ENCODE measurements at places on chromosomes 4 and X.

DNA sequence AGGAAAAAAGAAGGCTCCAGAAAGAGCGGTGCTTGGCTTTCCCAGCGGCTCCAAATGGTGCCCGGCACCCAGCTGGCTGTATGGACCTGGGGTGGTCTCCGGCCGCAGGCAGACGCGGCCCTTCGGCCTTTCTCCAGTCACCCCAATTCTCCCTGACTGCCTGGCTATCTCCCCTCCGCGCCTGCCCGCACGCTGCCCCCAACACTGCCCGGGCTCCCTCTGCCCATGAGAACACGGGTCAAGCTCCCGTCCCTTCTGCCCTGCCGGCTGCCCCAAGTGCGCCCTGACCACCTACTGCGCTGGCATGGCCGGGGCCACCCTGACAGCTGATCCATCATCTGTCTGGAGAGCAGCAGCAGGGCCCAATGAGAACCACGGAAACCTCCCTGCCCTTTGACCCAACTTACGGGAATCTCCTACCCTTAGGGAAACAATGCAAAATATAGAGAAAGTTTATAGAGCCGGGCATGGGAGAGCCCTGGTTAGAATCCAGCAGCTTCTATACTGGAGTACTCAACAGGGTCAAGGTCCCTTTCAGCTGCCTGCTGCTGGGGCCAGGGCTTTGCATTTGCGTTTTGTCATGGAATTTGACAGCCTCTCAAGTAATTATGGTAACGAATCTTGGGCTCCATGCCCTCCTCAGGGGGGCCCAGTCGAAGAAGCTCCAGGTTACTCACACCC is 1.2 kb upstream of the FAM3A start:
- no peak for DNase-seq

DNA sequence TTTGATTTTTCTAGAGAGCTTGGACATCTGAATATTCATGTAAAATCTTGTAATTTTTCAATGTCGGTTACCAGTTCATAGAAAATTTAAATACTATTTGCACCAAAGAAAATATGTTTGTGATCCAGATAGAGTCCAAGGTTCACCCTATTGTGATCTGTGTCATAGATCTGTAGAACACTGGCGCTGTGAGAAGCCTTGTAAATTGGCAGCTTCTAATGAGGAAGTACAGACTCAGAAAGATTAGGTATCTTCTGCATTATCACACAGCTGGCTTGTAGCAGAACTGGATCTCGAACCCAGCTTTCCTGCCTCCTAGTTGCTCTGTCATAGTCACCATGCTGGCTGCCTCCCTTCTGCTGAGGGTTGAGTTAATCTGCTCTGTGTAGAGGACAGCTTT is 106.5 kb upstream of the PAK3 start:
- no peak for DNase-seq

GRCh38 chr4:52984462-52984881 is 122.4 kb downstream of the RASL11B start:
- no peak for DNase-seq

DNA sequence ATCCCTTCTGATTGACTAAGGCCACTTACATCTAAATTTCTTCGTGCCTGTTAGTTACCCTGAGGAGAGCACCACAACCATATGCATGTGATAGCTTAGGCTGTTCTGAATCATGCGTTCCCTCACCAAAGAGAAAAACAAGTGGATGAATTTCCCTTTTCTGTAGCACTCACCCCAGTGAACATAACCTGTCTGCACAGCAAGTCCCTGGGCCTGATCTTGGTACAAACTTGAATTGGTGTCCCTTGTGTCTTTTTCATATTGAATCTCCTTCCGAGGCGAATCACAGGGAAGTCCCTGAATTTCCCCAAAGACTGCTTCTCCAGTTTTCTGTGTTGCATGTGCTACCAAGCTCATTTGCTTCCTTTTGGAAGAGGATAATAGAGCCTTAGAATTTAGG is 100.4 kb downstream of the KLHL8 start:
- no peak for DNase-seq

DNA sequence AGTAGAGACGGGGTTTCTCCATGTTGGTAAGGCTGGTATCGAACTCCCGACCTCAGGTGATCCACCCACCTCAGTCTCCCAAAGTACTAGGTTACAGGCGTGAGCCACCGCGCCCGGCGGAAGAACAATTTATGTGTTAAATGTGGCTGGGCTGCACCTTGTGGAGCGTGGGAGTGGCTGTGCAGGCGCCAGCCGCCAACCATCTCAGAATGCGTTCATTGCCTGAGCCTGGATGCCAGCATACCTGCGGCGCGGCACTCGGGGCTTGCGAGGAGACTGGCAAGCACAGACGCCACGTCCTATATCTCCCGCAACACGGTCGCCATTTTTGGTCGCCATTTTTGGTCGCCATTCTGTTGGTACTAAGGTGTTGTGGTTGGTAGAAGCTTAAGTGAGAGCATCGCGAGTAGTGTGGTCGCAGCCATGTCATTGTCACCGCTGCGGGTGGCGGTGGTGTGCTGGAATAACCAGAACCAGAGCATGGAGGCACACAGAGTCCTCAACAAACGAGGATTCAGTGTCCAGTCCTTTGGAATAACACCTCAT is 193.6 kb upstream of the HTR2C start:
- no peak for DNase-seq

- DNase-seq: no peak
Measured at GRCh38 chr4:189304167-189304566, 636.5 kb upstream of the FRG1 start.

DNA sequence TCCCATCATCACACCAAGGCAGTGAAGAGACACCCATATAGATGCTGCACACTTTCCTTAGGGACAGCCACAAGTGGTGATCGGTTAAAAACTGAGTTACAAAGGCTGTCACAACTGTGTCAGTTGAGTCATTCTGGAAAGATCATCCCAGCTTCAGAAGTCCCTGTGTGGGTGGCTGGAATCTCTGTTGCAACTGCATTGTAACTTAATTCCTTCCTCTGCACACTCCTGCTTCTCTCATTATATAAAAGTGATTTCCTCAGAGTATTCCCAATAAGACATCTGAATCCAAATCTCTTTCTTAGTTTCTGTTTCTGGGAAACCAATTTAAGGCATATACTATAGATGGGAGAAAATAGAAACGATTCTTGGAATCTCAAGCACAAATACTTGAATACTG is 88.1 kb downstream of the FSTL5 start:
- no peak for DNase-seq

DNA sequence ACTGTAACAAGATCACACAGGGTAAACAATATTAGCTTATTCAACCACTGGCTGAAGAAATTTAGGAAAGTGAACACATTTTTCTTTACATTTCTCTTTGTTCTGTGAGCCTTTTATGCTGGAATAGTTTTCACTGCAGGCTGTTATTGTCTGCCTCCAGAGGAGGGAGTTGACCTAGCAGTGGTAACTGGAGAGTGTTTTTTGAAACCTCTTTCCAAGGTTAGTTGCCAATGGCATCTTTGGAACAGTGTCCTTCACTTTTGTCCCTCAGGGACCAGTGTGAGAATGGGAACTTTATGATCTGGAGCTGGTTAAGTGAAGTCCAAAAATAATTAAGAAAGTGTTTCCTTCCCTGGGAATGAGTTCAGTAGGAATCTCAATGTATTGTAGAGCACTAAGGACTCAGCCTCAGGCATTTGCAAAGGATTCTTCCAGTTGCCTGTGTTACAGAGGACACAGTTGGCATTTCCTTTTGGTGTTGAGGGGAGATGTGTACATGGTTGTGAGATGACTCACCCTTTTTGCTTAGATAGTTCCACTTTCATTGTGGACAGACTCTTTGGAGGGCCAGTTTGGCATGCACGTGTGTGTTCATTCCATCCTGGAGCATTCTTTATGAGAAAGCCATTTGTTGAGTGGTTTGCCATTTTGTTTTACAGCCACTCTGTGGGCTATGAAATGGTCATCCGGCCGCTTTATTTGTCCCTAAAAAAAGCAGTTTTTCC is 61.3 kb downstream of the AR start:
- DNase-seq: no peak

GRCh38 chrX:43500996-43501694 is 155.0 kb upstream of the MAOA start:
- no peak for DNase-seq

- no peak for DNase-seq
Measured at GRCh38 chr4:173508386-173509035, 21.5 kb downstream of the HAND2 start.

- DNase-seq: no peak
Measured at GRCh38 chrX:49793686-49794085, 35.4 kb upstream of the PAGE4 start.
